ENCODE measurements at places on chromosomes 5 and 9.

DNA sequence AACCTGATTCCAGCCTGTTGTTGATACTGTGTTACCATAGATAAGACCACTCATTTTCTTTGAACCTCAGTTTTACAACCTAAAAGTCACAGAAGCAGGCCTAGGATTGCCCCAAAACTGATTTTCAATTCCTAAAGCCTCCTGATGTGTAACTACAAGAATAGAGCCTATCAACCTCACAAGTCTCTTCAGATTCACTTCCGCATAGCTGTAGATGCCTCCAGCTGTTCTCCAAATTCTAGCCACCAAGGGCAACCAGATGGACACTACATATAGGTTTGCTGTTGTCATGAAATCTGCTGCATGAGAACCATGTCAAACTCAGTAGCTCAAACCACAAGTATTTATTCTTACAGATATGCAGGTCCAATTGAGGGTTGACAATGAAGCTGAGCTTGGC lies 143.5 kb downstream of the SPATA31D1 start:
- no peak for DNase-seq

- DNase-seq, result no peak
Measured at GRCh38 chr9:33782395-33783152, 12.8 kb upstream of the PRSS3 start.

- DNase-seq, result no peak
Measured at GRCh38 chr9:76022317-76022716, 131.8 kb downstream of the PCSK5 start.

DNA sequence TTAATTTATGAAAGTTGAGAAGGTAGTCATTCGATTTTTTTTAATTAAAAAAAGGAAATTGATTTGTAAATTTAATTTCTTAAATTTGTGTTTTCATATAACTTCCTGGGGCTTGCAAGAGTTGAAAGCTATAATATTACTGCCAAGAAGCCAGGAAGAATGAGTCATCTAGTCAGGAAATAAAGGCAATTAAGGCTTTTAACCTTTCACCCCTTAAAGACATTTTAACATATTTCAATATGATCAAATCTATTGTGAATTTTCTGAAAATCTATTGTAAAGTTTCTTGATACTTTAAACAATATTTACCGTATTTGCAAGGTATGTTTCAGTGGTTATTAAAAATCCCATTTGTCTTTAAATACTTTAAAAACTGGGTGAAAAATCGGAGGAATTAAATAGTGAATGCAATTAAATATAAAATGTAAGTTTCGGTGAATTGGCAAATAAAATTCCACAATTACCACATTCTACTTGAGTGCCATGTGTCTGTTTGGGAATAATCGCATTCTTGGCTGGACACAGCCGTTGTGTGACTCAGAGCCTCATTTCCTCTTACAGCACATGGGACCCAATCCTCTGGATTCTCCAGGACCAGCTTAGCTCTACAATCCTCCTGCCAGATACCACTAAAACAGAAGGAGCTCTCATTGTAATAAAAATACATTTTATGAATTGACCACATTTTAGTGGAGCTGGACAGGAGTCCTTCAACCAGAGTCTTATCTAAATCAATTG lies 310.7 kb downstream of the HCN1 start:
- no peak for DNase-seq

GRCh38 chr5:87115839-87116364 lies 151.8 kb upstream of the RASA1 start:
- no peak for DNase-seq

DNA sequence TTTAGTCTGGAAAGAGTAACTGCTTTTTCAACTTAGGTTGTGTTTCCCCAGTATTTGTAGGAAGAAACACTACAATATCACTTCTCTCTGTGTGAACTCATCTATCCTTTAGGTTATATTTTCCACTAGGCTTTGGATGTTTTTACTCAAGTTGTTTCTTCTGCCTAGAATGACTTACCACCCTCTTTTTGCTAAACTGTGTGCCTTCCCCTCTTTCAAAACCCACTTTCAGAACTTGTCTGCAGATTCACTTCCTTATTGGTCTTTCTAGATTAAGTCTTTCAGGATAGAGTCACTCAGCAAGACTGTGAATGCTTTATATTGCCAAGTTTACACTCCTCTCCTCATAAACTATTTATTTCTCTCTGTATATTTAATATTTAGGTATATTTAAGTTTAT lies 14.2 kb upstream of the CAST start:
- no peak for DNase-seq

DNA sequence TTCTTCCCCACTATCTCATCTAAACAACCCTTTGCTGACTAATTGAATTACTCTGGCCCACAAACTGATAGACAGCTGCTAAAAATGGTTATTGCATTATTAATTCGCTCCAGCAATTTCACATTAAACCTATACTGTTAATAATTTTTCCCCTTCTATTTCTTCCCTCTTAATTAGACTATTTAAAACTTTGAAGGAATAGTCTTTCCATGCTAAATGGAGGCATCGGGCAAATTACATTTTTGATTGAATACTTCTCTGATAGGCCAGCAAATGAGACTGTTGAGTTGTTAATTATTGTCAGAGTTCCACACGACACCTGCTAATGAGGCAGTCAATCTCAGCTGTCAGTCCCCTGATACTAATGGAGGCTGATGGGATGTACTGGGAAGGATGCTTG lies 242.5 kb downstream of the TRIM32 start:
- DNase-seq, result no peak

DNA sequence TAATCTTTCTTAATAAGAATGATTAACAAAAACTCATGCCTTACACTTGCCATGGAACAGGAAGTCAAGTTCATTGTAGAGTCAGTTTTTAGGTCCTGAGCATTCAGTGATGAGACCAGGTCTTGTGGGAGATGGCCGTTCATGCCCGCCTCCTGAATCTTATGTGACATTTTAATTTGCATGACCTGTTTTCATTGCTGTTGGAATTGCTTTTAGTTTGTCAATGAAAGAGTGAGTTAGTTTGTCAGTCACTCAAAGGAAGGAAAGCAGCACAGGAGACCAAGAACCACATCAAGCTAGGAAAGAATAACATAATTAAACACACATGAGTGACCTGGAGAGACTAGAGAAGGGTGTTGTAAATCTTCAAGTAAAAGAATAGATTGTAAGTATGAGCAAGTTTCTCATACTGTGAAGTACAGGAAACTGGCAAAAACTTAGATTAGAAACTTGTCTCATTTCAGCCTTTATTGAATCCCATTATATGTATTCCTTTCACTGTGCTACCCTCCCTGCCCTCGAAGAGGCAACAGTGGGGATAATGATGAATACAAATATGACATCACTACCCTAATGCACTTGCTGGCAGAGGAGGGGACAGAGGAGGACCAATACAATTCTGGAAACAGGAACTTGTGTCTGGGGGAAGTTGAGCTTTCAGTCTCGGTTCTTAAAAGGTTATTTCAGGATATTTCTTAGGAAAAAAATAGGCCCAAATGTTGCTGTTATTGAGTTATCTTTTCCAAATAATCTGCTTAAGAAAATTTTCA lies 64.3 kb upstream of the C6 start:
- no peak for DNase-seq

DNA sequence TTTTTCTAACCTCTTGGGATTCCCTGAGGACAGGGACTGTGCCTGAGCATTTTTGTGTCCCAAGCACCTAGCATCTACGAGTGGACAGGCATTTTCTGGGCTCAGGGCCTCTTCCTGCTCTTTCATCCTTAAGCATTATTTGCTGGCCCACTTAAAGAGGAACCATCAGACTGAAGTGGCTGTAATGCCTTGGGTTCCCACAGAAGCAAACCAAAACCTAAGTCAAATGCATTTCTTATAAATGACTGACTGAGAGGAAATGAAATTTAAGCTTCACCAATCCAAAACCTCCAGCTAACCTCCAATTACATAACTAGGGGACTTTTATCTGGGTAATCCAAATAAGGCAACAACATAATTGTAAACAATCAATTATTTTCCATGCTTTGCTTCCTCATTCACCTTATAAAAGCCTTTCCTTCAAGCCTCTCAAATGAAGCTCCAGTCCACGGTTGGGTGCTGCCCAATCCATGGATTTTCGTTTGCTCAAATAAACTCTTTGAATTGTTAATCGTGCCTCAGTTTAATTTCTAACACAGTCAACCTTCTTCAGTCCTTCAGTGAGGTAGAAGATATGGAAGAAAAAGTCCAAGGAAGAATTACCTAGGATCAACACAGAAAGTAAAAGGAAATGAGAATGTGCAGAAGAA lies 25.3 kb upstream of the SLC31A2 start:
- DNase-seq, result no peak

- no peak for DNase-seq
Measured at GRCh38 chr9:111603041-111603440, 3.6 kb upstream of the PTGR1 start.

DNA sequence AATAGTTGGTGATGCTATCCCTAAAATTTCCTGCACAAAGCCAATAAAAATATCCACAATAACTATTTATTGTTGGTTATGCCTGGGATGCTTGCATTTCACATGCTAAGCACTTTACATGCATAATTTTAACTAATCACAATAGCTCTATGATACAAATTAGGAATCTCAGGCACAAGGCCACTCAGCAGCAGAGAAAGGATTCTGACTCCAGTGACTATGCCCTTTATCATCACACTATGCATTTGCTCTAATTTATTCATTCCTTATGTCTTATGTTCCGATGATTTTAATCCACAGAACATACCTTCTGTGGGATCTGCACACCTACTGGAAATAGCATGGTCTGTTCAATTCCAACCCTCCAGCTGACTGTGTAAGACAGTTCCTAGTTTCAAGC lies 476.1 kb downstream of the TMEM232 start:
- DNase-seq, result no peak

- no peak for DNase-seq
Measured at GRCh38 chr9:36934478-36935065, 99.5 kb downstream of the PAX5 start.

DNA sequence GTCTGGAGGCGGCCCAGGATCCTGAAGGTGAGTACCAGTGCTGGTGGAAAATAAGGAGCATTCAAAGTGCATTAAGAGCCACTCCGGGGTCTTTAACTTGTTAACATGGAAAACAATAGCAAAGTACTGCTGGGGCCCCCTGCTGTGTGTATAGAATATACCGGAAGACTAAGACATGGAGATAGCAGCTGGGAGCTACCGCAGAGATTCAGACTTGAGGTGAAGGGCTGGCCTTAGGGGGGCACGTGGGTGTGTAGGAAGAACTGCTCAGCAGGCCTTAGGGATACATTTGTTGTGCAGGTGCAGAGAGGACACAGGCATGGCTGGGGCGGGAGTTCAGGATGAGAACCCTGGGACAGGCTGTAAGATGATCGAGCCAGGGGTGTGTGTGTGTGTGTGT lies 1.2 kb upstream of the DMRT1 start:
- no peak for DNase-seq

DNA sequence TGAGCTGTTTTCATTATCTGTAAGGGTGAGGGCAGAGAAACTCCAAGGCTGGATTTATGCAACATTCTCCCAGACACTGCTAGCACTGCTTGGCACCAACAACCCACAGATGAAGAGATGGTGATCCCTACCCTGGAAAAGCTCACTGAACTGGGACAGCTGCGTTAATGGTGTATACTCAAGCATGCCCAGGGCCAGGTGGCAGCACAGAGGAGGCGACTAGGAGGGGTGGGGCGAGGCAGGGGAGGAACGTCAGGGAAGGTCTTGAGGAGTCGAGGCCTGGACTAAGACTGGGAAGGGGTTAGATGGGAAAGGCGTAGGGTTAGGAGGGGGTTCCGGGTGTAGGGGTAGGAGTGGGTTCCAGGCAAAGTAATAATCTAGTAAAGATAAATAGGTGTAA lies 73.1 kb upstream of the TBC1D9B start:
- no peak for DNase-seq

DNA sequence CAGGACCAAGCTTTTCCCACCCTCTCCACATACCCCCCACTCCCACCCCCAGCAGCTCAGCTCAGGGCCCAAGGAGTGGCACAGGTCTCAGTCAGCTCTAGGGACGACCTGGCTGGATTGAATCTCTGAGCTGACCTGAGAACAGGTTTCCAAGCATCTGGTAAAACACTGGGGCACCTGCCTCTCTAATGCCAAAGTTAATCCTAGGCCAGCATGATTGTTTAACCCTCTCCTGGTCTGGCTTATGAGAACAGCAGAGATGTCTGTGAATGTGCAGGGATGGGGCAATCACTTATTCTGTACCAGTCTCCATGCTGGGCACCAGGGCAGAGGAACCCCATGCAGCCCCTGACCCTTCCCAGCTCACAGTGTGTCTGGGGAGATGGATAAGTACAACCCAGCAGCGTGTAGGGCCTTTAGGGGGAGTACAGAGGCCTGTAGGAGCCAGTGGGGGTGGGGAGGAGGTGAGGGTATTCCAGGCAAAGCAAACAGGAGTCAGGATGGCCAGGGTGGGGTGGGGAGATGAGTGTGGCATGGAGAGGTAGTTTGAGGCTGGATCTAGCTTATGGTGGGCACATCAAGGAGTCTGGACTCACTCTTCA lies 678 bp upstream of the KIF12 start:
- no peak for DNase-seq

DNA sequence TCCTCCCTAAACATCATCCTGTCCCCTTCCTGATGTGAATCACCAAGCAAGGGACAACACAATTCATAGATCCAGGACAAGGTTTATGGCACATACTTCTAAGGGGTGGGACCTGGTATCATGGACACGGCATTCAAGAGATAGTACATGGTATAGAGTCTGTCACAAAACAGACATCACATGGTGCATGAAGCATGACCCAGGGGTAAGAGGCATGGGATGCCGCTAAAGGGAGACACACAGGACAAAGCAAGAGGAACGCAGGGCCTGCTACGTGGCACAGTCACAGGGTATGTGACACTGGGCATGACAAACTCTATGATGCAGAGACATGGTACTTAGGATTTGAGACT lies 20.7 kb downstream of the GSN start:
- DNase-seq, result no peak

DNA sequence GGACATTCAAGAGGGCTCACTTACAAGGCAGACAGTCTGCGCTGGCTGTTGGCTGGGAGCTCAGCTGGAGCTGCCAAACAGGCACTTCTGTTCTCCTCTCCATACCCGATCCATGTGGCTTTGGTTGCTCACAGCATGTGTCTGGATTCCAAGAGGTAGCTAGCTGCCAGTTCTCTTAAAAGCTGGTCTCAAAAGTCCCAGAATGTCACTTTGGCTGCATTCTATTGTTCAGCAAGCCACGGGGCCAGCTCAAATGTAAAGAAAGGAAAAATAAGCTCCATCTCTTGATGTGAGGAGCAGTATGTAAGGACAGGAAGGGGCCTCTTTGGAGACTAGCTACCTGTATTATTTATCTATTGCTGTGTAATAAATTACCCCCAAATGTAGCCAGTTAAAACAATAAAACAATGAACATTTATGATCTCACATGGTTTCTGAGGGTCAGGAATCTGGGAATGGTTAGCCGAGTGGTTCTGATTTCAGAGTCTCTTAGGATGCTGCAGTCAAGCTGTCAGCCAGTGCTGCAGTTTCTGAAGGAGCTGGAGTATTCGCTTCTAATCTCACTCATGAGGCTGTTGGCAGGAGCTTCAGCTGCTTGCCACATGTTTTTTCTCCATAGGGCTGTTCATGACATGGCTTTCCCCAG lies 112.7 kb upstream of the CLINT1 start:
- peak; percentile 7 for DNase-seq

DNA sequence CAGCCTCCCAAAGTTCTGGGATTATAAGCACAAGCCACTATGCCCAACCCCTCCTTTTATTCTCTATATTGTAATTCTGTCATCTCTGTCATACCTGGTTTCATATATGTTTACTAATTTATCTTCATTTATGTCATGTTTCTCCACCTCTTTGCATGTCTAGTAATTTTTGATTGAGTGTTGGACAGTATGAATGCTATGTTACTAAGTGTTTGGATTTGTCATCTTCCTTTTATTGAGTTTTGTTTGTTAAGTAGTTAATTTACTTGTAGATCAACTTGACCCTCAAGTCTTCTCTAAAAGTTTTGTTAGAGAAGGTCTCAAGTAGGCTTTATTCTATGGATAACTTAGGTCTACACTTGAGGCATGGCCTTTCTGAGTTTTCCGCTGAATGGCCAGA lies 17.2 kb upstream of the CACNA1B start:
- no peak for DNase-seq

Data from NCI-H187 treated with DMSO at 0.1 percent for 48 hours (cell line).